Ascending aorta (tissue), 2 donors: ENCODE measurements at places on chromosomes 1 and 21.

DNA sequence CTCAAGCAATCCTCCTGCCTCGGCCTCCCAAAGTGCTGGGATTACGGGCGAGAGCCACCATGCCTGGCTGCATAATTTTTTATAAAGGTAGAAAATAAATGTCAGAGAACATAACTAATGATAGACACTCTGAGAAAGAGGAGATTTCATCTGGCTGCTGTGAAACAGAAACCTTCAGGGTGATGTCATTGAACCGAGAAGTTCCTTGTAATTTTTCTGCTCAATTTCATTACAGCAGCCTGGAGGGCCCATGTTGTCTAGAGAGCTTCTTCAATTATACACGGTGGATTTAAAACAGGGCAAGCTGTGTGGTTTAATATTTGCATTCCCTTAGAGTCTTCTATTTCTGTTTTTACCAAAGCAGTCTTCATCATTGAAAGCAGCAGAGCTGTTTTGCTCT, 64.3 kb upstream of the MORC3 start:
- no peak for DNase-seq

DNA sequence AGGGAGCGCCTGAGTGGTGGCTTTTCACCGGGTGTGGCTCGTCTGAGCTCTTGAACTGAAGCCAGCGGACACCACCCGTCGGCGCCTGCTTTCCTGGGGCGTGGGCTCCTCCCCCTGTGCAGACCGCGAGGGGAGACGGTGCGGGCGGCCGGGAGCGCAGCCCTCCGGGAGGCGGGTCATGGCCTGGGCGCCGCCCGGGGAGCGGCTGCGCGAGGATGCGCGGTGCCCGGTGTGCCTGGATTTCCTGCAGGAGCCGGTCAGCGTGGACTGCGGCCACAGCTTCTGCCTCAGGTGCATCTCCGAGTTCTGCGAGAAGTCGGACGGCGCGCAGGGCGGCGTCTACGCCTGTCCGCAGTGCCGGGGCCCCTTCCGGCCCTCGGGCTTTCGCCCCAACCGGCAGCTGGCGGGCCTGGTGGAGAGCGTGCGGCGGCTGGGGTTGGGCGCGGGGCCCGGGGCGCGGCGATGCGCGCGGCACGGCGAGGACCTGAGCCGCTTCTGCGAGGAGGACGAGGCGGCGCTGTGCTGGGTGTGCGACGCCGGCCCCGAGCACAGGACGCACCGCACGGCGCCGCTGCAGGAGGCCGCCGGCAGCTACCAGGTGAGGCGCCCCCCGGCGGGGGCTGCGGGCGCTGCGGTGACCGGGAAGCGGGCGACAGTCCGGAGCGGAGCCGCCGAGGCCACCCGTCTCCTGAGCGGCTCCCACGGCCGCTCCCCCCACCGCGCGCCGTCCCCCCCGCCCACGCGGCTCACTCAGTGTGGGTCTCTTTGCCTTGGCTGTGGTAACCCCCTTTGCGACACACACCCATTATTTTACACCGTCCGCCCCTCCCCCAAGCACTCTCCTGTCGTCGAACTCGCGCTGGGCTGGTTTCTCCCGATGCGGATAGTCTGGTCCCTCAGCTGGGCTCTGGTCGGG, at the start of gene TRIM58:
TRIM58 (plus strand) TSS at position 119 of the 916 bp plus-strand sequence; CDS start at position 179, 60 bp downstream.
- peak; percentile 72 for DNase-seq

GRCh38 chr1:38047603-38048141, 1.1 kb upstream of the POU3F1 start:
- no peak for DNase-seq

GRCh38 chr1:230507666-230508402, 81.7 kb upstream of the PGBD5 start:
- no peak for DNase-seq

- no peak for DNase-seq
Observed at GRCh38 chr1:182709225-182709764, 24.9 kb upstream of the RGS8 start.

GRCh38 chr1:172834609-172835008, 175.7 kb downstream of the FASLG start:
- DNase-seq, result no peak

GRCh38 chr1:78716186-78716585, 66.6 kb downstream of the IFI44 start:
- no peak for DNase-seq

DNA sequence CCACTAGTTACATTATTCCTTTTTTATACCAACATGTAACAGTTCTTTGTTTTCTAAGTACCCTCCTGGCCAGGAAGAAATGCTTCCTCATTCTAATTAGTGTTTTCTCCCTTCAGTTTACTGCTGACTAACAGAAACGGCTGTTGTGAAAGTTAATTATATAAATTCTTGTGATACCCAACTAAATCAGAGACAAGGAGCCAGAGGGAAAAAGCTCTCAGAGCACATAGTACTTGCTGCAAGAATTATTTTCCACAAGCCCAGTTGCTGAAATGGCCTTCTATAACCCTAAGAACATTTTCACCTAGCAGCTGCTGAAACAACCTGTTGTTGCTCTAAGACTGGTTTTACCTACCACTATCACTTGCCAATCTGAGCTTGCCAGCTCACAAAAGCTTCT, 82.4 kb downstream of the FAF1 start:
- DNase-seq, result no peak

- DNase-seq, result no peak
Observed at GRCh38 chr1:23793861-23794731, 3.2 kb downstream of the LYPLA2 start.

DNA sequence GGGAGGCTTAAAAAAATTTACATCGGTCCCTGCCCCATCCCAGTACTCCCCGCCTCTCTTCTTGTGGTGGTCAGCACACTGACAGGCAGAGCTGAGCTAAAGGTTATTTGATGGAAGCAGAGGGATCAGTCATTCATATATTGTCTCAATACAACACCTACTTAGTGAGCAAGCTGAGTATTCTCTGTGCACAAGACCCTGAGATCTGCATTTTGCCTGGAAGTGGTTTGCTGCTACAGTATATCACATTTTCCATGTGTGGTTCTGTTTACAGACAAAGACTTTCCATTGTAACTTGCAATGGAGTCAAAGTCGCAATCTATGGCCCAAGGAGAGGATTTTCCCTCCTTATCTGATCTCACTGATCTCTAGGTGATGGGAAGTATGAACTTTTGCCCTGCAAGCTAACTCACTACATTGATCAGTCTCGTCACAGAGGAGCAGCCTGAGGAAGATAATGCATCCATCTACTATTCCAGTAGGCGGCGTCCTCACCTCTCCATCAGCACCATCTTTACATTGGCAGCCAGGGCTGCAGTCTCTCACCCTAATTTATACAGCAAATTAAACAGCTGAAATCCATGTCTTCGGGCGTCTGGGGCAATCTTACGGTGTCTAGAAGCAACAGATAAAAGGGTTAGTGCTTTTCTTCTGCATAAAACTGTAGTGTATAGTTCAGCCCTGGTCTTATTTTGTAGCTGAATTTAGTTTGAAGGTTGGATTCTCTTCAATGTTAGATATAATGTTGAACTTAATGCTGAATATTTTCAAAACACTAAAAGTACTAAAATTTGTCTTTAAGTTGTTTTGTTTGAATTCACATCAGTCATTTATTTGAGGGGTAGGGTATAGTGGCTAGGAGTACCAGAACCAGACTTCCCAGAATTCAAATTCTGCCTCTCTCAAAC, 3.2 kb upstream of the TRAF5 start:
- DNase-seq, result peak; percentile 78

DNA sequence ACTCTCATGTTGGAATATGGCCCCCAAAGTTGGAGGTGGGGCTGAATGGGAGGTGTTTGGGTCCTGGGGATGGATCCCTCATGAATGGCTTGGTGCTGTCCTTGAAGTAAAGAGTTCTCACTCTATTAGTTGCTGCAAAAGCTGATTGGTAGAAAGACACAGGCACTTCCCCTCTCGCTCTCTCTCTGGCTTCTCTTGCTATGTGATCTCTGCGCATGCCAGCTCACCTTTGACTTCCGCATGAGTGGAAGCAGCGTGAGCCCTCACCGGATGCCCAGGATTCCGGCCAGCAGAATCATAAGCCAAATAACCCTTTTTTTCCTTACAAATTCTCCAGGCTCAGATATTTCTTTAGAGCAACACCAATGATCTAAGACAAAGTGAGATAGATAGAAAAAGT, 20.9 kb upstream of the CCSAP start:
- DNase-seq, result no peak

GRCh38 chr1:59978511-59978910, 51.9 kb upstream of the CYP2J2 start:
- no peak for DNase-seq

DNA sequence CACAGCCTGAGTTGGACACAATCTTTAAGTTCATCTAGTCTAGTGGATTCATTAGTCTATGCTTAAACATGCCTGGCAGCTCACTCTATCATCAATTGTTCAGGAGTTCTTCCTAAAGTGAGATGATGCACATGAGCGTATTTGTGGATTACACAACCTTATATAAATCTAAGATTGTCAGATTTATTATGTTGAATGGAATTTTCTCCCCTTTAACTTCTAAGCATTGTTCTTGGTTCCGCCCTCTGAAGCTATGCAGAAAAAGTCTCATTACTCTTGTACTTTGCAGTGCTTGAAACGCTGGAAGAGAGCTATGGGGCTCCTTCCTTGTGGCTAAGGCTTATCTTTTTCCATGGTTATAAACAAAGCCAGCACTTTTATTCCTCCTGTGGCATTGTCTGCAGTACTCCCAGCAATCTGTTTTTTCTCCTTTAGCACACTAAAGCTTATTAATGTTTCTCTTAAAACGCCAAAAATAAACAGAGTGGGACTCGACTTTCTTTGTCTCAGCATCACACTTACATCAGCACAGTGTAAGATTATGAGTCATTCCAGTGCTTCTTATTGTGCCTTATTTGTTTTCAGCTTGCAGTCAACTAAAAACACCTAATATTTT, 316.8 kb upstream of the CAMK1G start:
- no peak for DNase-seq

- no peak for DNase-seq
Observed at GRCh38 chr1:175319912-175320230, 127.3 kb upstream of the KIAA0040 start.

DNA sequence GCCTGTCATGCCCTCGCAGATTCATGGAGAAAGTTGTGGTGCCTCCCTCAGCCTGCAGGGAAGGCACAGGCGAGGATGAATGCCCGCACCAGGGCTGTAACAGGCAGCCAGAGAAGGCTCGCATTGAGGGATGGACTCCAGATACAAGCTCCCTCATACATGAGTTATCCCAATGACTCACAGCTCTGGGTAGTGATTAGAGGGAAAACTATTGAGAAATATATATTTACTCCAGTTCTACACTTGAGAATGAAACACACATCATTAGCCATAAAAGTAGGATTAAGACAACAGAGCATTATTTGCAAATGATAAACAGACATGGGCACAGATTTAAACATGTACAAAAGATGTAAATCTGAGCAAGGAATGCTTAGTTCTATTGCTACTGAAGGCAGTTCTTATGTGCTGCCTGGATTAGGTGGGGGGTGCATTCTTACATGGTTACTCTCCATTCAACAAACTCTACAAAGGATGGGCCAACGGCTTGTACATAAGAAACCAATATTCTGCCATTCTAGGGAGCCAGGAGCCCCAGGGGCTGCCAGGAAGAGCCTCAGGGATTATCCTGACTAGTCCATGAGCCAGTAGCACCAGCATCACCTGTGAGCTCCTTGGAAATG, 97.9 kb downstream of the CSMD2 start:
- DNase-seq, result no peak

DNA sequence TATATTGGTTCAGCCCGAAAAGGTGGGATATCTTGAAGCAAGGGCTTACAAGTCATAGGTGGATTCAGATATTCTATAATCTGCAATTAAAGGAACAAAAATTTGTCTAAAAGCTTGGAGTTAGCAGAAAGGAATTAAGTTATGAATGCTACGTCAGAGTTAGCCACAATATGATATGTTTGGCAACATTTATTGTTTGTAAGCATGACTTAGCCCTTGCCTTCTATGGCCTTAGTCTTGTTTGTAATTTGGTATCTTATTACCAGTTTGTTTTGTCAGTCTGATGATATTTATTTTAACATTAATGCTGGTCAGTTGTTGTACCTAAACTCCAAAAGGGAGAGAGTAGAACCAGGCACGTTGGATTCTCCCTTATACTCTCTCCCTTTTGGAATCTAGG, 43.1 kb upstream of the SUCO start:
- no peak for DNase-seq

DNA sequence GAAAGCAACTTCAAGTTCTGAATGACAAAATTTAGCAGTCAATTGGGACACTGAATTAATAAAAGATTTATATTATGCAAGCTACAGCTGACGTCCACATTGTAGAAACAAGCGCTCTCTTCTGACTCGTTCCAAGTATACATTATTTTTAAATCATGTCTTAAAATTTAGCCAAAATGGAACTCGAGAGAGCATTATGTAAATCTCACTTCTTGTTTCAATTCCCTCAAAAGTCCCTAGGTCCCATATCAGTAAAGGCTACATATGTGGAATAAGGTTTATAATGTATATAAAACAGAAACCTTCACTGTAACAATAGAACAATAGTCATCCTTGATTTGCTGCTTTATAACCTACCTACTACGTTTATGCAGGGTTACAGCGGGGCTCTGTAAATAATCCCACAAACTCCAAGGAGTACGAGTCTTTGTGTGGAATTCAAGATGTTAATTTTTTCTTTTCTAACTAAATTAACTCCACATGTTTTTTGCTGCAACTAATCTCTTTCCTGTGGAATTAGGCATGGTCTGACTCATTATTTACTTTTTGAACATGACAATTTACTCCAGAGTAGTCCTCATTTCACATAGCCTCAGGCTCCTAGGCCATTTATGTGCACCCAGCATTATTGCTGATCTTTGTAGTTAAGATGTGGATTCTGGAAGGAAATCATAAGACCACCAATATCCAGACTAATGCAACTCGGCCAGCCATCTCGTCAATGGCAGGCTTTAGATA, 785.1 kb downstream of the LTN1 start:
- DNase-seq, result no peak

- no peak for DNase-seq
Observed at GRCh38 chr1:101178688-101179491, 57.9 kb upstream of the S1PR1 start.

DNA sequence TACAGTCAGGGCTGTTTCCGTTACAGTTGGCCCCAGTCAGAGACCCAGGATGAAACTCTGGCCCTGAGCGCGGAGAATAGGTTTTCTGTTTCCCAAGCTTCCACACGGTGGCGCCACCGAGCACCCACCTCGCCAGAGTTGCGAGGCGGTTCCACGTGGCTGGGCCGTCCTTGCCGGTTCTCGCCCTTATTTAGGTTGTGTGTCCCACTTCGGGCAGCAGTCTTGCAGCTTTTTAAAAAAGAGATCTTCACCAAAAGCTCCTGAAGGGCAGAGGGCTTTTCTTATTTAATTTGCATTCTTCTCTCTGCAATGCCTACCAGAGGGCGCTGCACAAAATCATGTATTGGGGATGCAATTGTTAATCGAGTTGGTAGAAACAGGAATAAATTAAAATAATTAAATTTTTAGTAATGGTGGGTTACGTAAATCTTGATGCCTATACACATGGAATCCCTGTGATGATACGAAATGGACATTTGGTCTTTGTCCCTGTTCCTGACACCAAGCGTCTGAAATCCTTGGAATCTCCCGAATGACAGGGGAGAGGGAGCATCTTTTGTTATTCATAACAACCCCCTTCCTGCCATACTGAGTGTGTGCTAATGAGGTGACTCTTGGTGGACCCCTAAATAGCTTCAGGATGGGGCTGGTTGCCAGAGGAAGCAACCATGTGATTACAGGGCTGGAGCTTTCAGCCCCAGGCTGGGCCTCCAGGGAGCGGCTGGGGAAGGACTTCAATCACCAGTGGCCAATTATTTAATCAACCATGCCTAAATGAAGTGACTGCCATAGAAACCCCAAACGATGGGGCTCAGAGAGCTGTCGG, 5.6 kb upstream of the S100A7 start:
- DNase-seq, result no peak
